Sigmoid colon (tissue), 7 donors: ENCODE measurements at places on chromosomes 11 and 22. TPM values are rescaled to one million over a fixed set of nuclear protein-coding genes. Genes with fewer than 3 reads are reported as not detected.

DNA sequence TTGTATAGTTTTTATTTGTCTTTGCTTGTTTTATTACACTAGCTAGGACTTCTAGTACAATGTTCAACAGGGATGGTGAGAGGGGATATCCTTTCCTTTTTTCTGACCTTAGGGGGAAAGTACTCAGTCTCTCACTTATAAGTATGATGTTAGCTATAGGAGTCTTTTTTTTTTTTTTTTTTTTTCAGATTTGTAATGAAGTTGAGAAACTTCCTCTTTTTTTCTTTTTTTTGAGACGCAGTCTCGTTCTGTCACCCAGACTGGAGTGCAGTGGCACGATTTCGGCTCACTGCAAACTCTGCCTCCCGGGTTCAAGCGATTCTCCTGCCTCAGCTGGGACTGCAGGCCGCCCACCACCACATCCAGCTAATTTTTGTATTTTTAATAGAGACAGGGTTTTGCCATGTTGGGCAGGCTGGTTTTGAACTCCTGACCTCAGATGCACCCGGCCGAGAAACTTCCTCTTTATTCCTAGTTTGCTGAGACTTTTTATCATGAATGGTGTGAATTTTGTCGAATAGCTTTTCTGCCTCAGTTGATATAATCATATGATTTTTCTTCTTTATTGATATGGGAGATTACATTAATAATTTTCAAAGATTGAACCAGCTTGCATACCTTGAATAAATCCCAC is 10.9 kb downstream of the TRIM22 start:
- no peaks in the 10 kb centered on the region for H3K27me3 ChIP-seq
- no peak overlapping the region for H3K27ac ChIP-seq
- H3K4me3 ChIP-seq = no peak overlapping the region
- no peak for DNase-seq

- no peak for DNase-seq
- H3K27ac ChIP-seq = no peak overlapping the region
- no peak overlapping the region for H3K4me3 ChIP-seq
- H3K27me3 ChIP-seq = no peaks in the 10 kb centered on the region
Measured at GRCh38 chr11:2178906-2179494, 7.4 kb upstream of the TH start.

DNA sequence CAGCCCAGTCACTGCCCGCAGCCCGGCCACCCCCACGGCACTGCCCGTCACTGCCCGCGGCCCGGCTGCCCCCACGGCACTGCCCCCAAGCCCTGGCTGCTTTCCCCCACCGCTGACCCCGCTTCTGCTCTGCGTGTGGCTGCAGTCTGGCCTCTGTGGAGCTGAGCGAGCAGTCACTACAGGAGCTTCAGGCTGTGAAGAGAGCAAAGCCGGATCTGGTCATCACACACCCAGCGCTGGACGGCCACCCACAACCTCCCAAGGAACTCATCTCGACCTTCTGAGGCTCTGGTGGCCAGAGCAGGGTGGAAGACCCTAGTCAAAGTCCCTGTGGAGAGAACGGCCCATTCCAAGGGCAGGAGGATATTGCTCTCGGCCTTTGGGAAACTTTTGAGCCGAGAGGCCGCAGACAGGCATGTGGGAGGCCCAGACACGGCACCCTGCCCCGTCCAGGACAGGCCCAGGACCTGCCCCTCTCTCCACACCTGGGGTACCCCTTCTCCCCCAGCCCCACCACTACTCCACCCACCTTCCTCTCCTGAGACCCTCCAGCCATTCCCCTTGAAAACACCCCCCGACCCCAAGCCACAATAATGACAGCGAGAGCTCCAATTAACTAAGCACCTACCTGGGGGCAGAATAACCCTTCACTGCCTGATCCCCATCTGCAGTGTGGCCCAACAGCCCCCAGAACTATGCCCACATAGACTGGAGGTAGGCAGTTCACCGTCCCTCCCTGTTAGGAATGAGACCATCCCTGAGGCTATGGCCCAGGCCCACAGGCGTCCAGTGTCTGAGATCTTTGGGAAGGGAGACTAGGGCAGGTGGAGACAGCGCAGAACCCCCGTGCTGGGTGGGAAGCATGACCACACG is 3.7 kb upstream of the PGGHG start:
- H3K27me3 ChIP-seq = peaks cover 48% of the 10 kb centered on the region
- peaks cover 25% of the 10 kb centered on the region for H3K4me1 ChIP-seq
- no peaks in the 10 kb centered on the region for H3K36me3 ChIP-seq
- H3K27ac ChIP-seq = no peak overlapping the region

DNA sequence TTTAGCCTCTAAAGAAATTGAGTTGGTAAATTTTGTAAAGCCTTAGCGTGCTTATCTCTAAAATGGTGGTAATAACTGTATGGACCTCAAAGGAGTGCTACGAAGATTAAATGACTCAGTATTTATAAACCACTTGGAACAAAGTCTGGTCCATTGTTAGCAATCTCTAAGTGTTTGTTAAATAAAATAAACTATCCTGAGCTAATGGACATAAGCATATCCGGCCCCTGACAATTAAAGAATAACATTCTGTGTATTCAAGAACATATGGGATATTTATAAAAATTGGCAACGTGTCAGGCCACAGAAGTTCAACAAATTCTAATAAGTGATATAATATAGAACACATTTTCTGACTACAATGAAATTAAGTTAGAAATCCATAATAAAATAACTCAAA is 71.0 kb downstream of the MYEOV start:
- no peaks in the 10 kb centered on the region for H3K36me3 ChIP-seq
- no peak overlapping the region for H3K4me3 ChIP-seq
- no peaks in the 10 kb centered on the region for H3K27me3 ChIP-seq
- no peak overlapping the region for H3K27ac ChIP-seq
- H3K4me1 ChIP-seq = no peaks in the 10 kb centered on the region

DNA sequence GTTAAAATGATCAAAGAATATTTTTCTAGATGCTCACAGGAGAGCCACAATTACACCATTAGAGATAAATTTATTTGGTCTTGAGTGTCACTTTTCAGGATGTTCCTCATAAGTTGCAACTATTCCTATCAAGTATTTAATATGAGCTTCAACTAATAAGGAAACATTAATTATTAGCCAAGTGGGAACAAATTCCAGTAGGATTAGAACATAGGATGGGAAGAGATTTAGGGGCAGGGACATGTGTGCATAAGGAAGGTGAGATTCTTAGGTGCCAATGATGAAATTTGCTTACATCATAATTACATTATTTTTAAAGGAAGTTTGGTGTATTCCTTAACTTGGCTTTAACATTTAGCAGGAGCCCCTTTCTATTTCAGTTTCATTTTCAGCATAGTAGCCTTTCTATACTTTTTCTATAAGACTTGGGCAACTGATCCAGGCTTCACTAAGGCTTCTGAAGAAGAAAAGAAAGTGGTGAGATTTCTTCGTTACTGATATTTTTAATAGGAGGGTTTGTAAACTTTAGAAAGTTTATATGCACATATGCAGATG is 38.8 kb downstream of the CSRP3 start:
- H3K4me3 ChIP-seq = no peak overlapping the region
- H3K36me3 ChIP-seq = peaks cover 49% of the 10 kb centered on the region
- no peak for DNase-seq
- H3K27me3 ChIP-seq = no peaks in the 10 kb centered on the region

DNA sequence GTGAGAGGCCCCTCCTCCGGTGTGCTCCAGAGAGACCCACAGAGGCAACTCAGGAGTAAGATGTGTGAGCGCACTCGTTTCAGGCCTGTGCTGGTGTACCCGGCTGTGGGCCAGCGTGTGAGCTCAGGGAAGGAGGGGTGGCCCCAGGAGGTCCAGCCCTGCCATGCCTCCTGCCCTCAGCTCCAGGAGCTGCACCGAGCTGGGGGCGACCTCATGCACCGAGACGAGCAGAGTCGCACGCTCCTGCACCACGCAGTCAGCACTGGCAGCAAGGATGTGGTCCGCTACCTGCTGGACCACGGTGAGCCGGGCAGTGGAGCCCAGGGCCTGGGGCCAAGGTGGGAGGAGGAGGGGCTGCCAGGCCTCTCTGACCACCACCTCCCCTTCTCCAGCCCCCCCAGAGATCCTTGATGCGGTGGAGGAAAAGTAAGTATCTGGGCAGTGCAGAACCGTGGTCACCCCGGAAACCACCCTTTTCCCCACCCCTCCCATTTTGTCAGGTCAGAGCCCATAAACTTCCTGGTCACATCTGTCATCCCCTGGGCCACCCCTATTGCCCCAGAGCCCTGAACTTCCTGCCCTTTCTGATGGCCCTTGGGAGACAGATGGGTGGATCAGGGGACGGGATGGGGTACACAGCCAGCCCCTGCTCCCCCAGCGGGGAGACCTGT is 2.5 kb upstream of the MDK start:
- H3K4me1 ChIP-seq = peaks cover 39% of the 10 kb centered on the region
- H3K4me3 ChIP-seq = no peak overlapping the region
- H3K27me3 ChIP-seq = peaks cover 24% of the 10 kb centered on the region
- no peak for DNase-seq

GRCh38 chr11:111408789-111409727 is 30.0 kb upstream of the POU2AF1 start:
- no peaks in the 10 kb centered on the region for H3K27me3 ChIP-seq
- no peaks in the 10 kb centered on the region for H3K36me3 ChIP-seq
- no peaks in the 10 kb centered on the region for H3K4me1 ChIP-seq
- no peak overlapping the region for H3K4me3 ChIP-seq
- no peak for DNase-seq
- no peak overlapping the region for H3K27ac ChIP-seq

GRCh38 chr11:118100691-118101232 is 14.0 kb upstream of the SMIM35 start:
- H3K27me3 ChIP-seq = no peaks in the 10 kb centered on the region
- no peaks in the 10 kb centered on the region for H3K36me3 ChIP-seq
- no peak overlapping the region for H3K4me3 ChIP-seq
- no peaks in the 10 kb centered on the region for H3K4me1 ChIP-seq

GRCh38 chr22:30241576-30242371 is 4.8 kb downstream of the LIF start:
- H3K27ac ChIP-seq = no peak overlapping the region
- H3K36me3 ChIP-seq = no peaks in the 10 kb centered on the region
- DNase-seq = no peak
- H3K4me3 ChIP-seq = no peak overlapping the region
- H3K27me3 ChIP-seq = peaks cover 5% of the 10 kb centered on the region
- H3K4me1 ChIP-seq = peaks cover 13% of the 10 kb centered on the region

DNA sequence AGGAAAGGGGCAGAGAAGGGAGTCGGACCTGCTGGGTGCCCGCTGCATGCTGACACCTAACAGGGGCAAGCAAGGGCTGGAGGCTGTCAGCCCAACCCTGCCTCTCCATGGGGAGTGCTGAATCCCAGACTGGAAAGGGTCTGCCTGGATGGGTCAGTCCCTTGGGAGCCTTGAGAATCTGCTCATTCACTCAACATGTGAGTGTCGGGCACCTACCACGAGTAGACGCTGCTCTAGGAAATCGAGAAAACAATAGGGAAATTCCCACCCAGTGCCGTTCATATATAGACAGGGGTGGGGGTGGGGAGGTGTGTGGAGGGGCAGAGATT is 4.4 kb upstream of the CTSD start:
- H3K4me3 ChIP-seq = no peak overlapping the region
- no peak for DNase-seq
- H3K36me3 ChIP-seq = no peaks in the 10 kb centered on the region
- H3K27ac ChIP-seq = no peak overlapping the region
- H3K27me3 ChIP-seq = no peaks in the 10 kb centered on the region

GRCh38 chr11:50075856-50076255 is 43.2 kb downstream of the OR4C45 start:
- H3K4me3 ChIP-seq = no peak overlapping the region
- H3K36me3 ChIP-seq = no peaks in the 10 kb centered on the region
- no peaks in the 10 kb centered on the region for H3K27me3 ChIP-seq
- DNase-seq = no peak
- no peak overlapping the region for H3K27ac ChIP-seq

GRCh38 chr22:17491090-17491640 is 72.1 kb upstream of the SLC25A18 start:
- H3K4me3 ChIP-seq = no peak overlapping the region
- DNase-seq = no peak
- no peaks in the 10 kb centered on the region for H3K36me3 ChIP-seq
- H3K27me3 ChIP-seq = no peaks in the 10 kb centered on the region

DNA sequence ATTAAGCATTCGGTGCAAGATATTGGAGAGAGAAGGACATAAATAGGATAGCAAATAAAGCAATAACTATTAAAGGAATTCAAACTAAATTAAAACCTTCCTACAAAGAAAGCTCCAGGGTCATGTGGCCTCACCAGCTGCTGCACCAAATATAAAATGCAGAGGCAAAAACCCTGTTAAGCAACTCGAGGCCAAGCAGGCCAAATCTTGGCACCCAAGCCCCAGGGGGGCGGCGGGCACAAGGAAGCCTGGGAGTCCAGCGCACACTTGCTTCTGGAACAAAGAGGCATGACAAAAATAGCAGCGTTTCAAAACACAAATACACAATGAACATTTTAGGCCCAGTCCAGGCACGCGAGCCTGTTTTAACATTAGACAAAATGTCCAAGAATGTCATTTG is 20.8 kb downstream of the KRTAP5-6 start:
- peaks cover 18% of the 10 kb centered on the region for H3K27me3 ChIP-seq
- no peak overlapping the region for H3K4me3 ChIP-seq
- DNase-seq = no peak
- H3K27ac ChIP-seq = no peak overlapping the region
- no peaks in the 10 kb centered on the region for H3K36me3 ChIP-seq
- H3K4me1 ChIP-seq = no peaks in the 10 kb centered on the region

- no peaks in the 10 kb centered on the region for H3K36me3 ChIP-seq
- no peak overlapping the region for H3K4me3 ChIP-seq
- DNase-seq = no peak
Measured at GRCh38 chr11:82308979-82309378, 424.7 kb downstream of the FAM181B start.

DNA sequence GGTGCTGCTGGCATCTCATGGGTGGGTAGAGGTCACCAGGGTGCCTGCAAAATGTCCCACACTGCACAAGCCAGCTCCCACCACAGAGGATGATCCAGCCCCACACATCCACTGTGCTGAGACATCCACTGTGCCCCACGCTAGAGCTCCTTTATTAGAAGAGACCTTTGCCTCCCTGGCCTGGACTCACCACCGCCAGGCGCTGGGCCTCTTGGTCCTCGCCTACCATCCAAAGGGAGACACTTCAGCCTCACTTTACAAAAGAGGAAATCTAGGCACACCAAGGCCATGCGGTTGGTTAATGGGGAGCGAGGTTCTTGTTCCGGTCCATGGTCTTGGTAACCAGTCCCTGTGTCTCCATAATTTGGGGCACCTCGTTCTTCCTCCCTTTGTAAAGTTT is 3.4 kb upstream of the ANO1 start:
- H3K4me1 ChIP-seq = peaks cover 7% of the 10 kb centered on the region
- no peak overlapping the region for H3K27ac ChIP-seq
- DNase-seq = peak; percentile 28
- H3K4me3 ChIP-seq = no peak overlapping the region
- peaks cover 9% of the 10 kb centered on the region for H3K27me3 ChIP-seq

GRCh38 chr11:72816404-72816990 is 2.3 kb downstream of the ATG16L2 start:
- H3K4me1 ChIP-seq = peaks cover 45% of the 10 kb centered on the region
- no peak for DNase-seq

- DNase-seq = no peak
- peaks cover 11% of the 10 kb centered on the region for H3K36me3 ChIP-seq
- H3K27me3 ChIP-seq = no peaks in the 10 kb centered on the region
- no peaks in the 10 kb centered on the region for H3K4me1 ChIP-seq
- H3K4me3 ChIP-seq = no peak overlapping the region
Measured at GRCh38 chr11:72758690-72759389, 6.6 kb upstream of the ARAP1 start.

- no peaks in the 10 kb centered on the region for H3K36me3 ChIP-seq
- no peak overlapping the region for H3K27ac ChIP-seq
- no peak overlapping the region for H3K4me3 ChIP-seq
- H3K4me1 ChIP-seq = no peaks in the 10 kb centered on the region
Measured at GRCh38 chr11:80816454-80816847, 1375.6 kb upstream of the TENM4 start.

The DERL3 gene
- 18.3 TPM for polyA plus RNA-seq

The IL10RA gene
- 6.7 TPM for polyA plus RNA-seq

The TRIM51 gene
- not detected for polyA plus RNA-seq

The FOLR2 gene
- 17.4 TPM for polyA plus RNA-seq

The DAGLA gene
- 6.2 TPM for polyA plus RNA-seq

The PPP1CA gene
- 357 TPM for polyA plus RNA-seq
